ENCODE measurements at places on chromosomes 2 and 18.

GRCh38 chr2:138115666-138116065, 151.4 kb downstream of the HNMT start:
- no peak for DNase-seq

DNA sequence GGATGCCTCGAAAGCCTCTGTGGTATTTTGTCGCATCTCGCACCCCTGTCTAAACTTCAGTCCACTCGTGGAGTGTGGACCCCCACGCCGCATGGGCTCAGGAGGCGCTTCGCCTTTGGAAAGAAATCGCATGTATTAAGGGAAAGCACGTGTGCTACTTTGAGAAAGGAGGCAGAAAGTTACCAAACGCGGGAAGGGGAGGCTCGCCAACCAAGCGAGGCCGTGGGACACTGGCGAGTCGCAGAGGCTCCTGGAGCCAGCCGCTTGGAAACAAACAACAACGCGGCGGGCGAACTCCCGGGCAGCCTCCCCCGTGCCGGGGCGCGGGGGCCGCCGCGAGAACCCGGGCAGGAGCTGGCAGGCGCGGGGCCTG, 455 bp upstream of the AGAP1 start:
- no peak for DNase-seq

DNA sequence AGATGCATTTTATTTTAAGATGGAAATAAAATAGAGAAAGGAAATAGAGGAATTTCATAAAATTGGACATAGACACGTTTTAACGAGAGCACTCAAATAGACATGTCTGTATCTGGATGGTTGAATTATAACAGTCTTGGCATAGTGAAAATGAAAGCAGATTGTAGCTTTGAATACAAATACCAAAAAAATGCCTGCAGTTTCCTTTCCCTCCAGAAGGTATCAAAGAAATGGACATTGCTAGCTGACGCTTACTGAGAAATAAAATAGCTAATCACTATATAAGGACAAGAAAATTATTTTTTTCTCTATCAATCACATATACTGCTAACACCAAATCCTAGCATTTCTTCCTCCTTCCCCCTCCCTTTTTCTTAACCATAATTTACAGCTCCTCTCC, 11.4 kb upstream of the MAPRE2 start:
- no peak for DNase-seq

DNA sequence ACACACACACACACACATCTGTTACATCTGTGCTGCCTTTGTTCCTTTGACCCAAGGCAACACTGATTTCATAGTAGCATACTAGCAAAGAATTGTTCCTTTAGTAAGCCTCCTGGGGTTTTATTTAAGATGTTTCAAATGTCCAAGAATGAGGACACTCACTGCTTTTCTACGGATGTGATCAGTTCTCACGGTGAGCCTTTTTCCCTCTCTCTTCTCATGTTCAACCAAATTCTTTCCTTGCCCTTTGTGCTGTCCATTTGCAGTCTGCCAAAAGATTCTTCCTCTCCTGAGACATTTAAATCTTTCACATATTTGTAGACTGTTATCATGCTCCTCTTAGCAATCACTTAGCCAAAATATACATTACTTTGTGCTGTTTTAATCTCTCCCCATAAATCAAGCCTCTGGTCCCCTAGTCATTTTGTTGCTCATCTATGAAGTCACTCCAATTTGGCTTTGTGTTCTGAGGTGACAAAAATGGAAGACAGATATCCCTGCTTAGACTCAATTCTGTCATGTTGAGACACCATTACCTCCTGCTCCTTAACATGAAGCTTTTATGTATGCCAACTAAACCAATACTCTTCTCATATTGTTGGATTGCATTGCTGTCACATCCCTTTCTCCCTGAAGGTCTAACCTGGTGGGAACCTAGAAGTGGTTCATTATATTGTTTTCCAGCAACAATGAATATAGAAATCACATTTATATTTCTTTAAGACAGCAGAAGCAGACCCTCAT, 1605.3 kb upstream of the ACVR2A start:
- DNase-seq, result no peak

- DNase-seq, result no peak
Measured at GRCh38 chr2:55985406-55985805, 61.8 kb upstream of the EFEMP1 start.

DNA sequence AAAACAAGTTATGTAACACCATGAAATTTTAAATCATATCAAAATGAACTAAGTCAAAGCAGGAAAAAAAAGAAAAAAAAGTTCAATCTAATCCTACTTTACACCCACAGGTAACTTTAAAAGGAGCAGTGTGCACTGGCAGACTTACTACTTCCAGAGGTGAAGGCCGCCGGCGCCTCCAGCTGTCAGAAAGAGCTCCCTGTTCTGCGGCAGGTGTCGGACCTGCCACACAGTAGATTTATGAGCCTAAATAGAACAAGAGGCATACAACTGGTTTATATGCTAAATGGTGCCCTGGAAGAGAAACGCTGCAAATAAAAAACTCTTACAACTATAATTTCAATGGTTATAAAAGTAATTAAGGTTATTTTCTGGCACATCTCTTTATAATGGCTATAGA, 23.1 kb upstream of the PNO1 start:
- no peak for DNase-seq

Measured in GOT3 (cell line).